Cerebellum (tissue), 4 donors: ENCODE measurements at places on chromosomes 16 and 17. TPM values are rescaled to one million over a fixed set of nuclear protein-coding genes. Genes with fewer than 3 reads are reported as not detected.

DNA sequence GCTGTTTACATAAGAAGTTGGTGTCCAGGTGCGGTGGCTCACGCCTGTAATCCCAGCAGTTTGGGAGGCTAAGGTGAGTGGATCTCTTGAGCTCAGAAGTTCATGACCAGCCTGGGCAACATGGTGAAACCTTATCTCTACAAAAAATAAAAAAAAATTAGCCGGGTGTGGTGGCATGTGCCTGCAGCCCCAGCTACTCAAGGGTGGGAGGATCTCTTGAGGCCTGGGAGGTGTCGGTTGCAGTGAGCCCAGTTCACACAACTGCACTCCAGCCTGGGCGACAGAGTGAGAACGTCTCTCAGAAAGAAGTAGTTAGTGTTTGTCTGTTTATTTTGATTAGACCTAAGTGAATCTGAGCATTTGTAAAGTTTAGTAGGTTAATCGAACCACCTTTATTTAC, 12.8 kb downstream of the DDX19A start:
- no peak for DNase-seq

DNA sequence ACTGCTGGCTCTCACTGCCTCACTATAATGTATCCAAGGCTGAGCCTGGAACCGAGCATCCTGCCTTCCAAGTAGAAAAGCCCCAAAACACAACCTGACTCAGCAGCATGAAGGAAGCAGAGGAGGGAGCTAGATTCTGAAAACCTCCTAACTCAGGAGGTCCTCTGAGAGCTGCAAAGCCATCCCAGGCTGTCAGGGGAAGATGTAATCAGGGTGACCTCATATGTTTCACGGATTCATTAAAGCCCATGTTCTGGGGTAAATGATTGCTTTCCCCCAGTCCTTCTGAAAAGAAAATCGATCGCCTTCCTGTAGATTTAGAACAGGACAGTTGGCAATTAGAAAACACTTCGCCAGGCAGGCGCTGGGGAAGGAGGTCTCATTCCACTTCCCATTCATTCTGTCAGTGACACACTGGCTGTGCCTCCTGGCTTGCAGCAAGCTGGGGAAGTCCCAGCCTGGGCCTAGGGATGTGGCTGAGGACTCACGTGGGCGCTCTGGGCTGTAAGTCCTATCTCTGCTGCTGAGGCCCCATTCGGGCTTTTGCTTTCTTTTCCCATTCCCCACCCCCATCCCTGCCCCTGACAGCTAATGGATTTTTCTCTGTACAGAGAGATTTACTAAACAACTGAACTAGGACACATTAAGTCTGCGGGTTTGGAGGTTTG, 75.7 kb upstream of the TMEM132E start:
- DNase-seq, result no peak

DPEP1 gene
- 2.5 TPM for total RNA-seq

TCF25 gene
- 87.1 TPM for total RNA-seq

CBX2 gene
- 19.9 TPM for total RNA-seq

CACNG3 gene
- total RNA-seq, result 2.6 TPM

- peak; percentile 51 for DNase-seq
These were observed 171.0 kb downstream of the CCDC182 start for GRCh38 chr17:57574040-57574513.

SLX4 gene
- total RNA-seq, result 12.2 TPM
